ENCODE measurements at places on chromosomes 13 and 19. TPM values are rescaled to one million over a fixed set of nuclear protein-coding genes. Genes with fewer than 3 reads are reported as not detected.

Gene USPL1
- total RNA-seq, result 12.4 TPM

Gene ZNF470
- total RNA-seq, result 6.9 TPM

Gene WDR62
- 2.8 TPM for total RNA-seq

Gene LGALS14
- total RNA-seq, result not detected

Gene C19orf33
- total RNA-seq, result not detected

Gene SCEL
- not detected for total RNA-seq

Gene KIRREL2
- under 0.01 TPM for total RNA-seq

Gene DIS3
- total RNA-seq, result 27.0 TPM

Gene SLC1A6
- not detected for total RNA-seq

Gene ZNF527
- 8.2 TPM for total RNA-seq

Gene ANKLE1
- total RNA-seq, result 0.17 TPM

Gene ATXN8OS
- not detected for total RNA-seq

Gene MAG
- total RNA-seq, result not detected

Gene COL5A3
- 0.77 TPM for total RNA-seq

Gene ELANE
- 0.51 TPM for total RNA-seq

Gene SULT2A1
- total RNA-seq, result not detected

Gene HDGFL2
- total RNA-seq, result 51.2 TPM

Gene ZNF554
- total RNA-seq, result 4.9 TPM

Gene LILRB2
- total RNA-seq, result not detected

Gene STOML3
- total RNA-seq, result not detected

Gene CYP2A7
- total RNA-seq, result not detected

Gene ZNF99
- not detected for total RNA-seq

Gene CLEC4M
- not detected for total RNA-seq

Gene RELB
- 11.7 TPM for total RNA-seq

Gene FARP1
- 50.9 TPM for total RNA-seq

Gene TUBA3C
- not detected for total RNA-seq

Gene FFAR3
- total RNA-seq, result not detected

Gene RAB3A
- total RNA-seq, result 2.0 TPM

Gene ZNF497
- 2.5 TPM for total RNA-seq

Gene MEX3D
- 33.0 TPM for total RNA-seq

Gene SPART
- total RNA-seq, result 93.0 TPM

Gene C19orf73
- total RNA-seq, result 0.51 TPM

Gene LDLR
- 204 TPM for total RNA-seq

Gene CCNE1
- total RNA-seq, result 4.8 TPM

Gene SBK2
- not detected for total RNA-seq

Gene TMEM38A
- 1.8 TPM for total RNA-seq

Gene MCEMP1
- not detected for total RNA-seq

Gene GNG8
- not detected for total RNA-seq

Gene TNNT1
- total RNA-seq, result 7.4 TPM

Gene SRRM5
- under 0.01 TPM for total RNA-seq

Gene ZSCAN22
- total RNA-seq, result 2.3 TPM

Gene KLK14
- not detected for total RNA-seq

Gene GJB2
- under 0.01 TPM for total RNA-seq
